Fibroblast of the conjunctiva (primary cell): ENCODE measurements at places on chromosomes 12 and 14.

GRCh38 chr14:75070383-75070782 is 942 bp downstream of the ZC2HC1C start:
- DNase-seq: no peak

GRCh38 chr14:99790201-99790977 is 2.8 kb upstream of the EML1 start:
- DNase-seq: no peak

DNA sequence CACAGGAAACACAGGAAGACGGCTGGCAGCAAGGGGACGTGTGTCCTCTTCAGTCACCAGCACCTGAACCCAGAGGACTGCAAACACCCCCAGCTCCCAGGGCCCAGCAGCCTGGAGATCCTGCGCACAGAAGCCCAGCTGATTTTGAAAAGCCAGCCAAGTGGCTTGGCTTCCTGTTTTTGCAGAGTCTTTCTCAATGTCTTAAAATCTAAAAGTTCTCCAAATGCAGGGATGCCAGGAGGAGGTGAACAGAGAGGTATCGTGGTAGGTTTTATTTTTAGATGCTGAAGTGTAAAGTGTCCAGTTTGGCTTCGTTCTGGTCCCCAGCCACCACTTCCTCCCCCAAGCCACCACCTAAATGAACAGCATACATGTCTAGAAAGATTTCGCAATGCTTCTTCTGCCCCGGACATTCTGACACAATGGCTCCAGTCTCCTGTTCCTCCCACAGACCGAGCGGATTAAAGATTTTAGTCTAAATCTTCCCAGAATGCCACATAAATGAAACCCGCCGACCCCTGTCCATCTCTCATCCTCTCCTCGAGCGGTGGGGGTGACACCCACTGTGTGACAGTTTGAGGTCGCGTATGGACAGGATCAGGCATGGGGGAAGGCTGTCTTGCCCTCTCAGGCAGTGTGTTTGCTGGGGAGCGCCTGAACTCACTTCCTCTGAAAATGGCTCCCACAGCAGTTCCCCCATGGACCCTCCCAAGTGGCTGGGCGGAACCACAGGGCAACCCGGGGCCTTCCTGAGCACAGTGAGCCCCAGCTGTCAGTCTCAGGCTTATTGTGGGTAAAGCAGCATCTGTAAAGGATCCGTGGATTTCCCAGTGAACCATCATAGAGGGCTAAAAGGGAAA is 41.6 kb downstream of the ITPK1 start:
- no peak for DNase-seq

- DNase-seq: no peak
Observed at GRCh38 chr12:1197264-1198018, 206.4 kb downstream of the ERC1 start.

- DNase-seq: no peak
Observed at GRCh38 chr14:74705613-74706500, 7.0 kb downstream of the AREL1 start.

- DNase-seq: no peak
Observed at GRCh38 chr12:46546634-46547273, 174.2 kb upstream of the SLC38A2 start.

- no peak for DNase-seq
Observed at GRCh38 chr14:91509878-91510170, 286 bp downstream of the PPP4R3A start.

DNA sequence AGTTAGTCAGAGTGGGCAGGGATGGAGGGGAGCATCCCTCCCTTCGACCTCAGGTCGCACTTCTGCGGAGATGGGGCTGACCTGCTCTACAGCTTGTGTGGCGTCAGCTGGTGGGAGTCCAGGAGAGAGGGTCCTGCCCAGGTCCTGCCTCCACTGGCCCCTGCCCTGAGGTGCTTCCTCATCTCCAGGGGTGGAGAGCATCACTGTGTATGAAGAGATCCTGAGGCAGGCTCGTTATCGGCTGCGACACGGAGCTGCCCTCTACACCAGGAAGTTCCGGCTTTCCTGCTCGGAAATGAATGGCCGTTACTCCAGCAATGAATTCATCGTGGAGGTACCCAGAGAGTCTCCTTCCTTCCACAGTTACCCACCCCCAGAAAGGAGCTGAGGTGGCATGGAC is 20.2 kb downstream of the CLSTN3 start:
- DNase-seq: no peak

GRCh38 chr12:77025782-77026314 is 39.5 kb downstream of the E2F7 start:
- DNase-seq: no peak

GRCh38 chr14:61347826-61348443 is 26.6 kb downstream of the PRKCH start:
- no peak for DNase-seq

GRCh38 chr12:54270345-54270744 is 9.6 kb downstream of the CBX5 start:
- no peak for DNase-seq
